GM06990 (cell line): ENCODE measurements at places on chromosomes 1 and 21.

DNA sequence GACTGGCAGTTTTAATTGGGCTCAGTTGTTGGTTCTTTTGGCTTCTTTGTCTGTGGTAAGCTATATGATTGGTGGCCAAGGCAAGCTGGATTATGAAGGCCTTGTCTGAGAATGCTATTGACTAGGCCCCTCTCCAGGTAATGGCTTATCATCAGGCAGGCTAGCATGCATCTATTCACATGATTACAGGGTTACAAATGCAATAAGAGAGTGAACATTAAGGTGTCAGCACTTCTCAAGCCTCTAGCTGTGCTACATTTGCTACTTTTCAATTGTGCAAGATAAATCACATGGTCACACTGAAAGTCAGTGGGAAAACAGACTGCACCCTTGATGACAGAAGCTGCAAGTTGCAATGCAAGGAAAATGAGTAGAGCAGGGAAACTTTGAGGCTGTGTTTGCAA is 550.9 kb upstream of the TMPRSS15 start:
- no peak for DNase-seq

GRCh38 chr1:214006845-214007244 is 19.1 kb downstream of the PROX1 start:
- no peak for DNase-seq

- DNase-seq: no peak
Observed at GRCh38 chr1:40383488-40384412, 10.2 kb downstream of the SMAP2 start.

DNA sequence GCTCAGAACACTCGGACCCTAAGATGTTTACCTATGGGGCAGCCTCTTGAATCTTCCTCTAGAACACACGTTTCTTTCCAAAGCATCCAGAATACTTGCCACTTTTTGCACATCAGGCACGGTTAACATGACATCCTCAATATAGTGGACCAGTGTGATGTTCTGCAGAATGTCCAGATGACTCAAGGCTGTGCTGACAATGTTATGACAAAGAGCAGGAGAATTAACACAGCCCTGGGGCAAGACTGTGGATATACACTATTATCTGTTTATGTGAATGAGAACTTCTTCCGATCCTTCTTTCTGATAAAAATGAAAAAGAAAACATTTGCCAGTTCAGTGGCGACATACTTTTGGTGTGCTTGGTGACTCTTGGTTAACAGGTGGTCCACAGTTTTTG is 154.3 kb downstream of the PDE4B start:
- DNase-seq: no peak

DNA sequence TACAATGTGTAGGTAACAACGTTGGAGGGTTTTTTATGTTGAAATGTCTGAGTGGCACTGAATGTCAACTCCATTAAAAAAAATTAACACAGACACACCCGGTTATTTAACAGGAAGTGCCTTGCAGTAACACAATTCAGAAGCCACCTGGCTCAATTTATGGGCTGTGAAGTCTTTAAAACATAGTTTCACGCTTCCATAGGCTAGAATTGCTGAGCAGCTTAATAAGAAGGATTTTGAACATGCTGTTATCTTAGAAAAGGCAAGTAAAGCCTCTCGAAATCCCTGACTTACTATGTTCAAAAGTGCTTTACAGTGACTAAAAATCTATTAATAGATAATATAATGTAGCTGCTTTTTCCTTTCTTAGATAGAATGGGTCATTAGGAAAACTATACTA is 19.7 kb downstream of the SRSF4 start:
- no peak for DNase-seq

DNA sequence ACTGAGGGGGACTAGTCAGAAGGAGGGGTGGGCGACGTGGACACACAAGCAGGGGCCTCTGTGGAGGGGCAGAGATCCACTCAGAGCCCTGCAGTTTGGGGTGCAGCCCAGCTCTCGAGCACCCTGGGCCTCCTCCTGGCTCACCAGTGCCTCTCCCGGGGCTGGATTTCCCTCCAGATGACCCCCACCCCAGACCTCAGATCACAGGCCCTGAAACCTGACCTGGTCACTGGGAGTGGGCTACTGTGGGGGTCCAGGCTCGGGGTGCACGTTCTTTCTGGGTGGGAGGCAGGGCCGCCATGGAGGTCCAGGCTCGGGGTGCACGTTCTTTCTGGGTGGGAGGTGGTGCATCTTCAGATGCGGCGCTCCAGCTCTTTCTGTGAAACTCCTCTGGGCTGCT is 10.3 kb upstream of the LHX4 start:
- no peak for DNase-seq

DNA sequence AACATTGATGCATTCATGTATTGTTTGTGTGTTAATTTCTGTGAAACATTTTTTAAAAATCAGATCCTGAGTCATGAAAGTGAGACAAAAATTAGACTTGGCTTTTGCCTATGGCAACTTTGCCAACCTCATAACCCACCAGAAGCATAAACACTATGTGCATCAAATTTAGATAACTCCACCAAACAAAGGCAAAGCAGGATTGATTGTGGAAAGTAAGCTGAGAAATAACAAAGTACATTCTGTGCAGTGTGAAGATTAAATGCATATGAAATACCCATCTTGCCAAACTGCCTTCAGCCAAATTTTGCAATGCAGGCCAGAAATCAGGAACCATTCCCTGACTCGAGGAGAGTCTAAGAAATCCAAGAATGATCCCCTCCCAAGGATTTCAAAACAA is 493.4 kb downstream of the AJAP1 start:
- no peak for DNase-seq

DNA sequence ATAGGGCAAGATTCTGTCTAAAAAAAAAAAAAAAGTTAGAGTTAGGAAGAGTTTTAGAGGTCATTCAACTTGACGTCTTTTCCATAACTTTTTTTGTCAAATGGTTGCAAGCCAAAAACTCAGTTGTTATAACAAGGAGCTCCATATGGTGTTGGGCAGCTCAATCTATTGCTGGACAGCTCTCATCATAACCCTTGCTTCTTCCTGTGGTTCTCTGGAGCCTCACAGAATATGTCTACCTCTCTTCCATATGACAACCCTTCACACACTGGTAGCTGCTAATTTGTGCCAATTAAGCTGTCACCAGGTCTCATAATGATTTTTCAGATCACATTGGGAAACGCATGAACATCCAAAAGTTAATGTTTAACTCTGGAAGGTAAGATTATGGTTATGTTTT is 57.8 kb upstream of the SLC16A1 start:
- no peak for DNase-seq

DNA sequence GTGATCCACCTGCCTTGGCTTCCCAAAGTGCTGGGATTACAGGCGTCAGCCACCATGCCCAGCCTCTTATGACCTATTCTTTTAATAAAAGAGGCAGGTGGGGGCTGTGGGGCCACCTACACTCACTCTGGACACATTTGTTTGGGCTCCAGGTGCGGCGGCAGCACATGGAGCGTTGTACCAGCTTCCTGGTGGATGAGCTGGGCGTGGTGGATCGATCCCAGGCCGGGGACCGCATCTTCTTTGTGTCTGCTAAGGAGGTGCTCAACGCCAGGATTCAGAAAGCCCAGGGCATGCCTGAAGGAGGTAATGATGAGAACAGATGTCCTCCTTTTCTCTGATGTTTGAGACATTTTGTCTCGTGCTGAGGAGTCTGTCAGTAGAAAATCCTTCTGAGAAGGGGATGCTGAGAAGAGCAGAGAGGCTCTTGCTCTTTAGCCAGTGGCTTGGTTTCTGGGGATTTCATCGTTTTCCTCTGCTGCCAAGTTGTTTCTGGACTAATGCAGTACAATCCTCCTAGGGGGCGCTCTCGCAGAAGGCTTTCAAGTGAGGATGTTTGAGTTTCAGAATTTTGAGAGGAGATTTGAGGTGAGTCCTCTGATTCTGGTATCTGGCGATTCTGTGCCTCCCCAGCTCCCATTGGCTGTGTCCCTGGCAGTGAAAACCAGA is 17.9 kb upstream of the MIIP start:
- no peak for DNase-seq

GRCh38 chr1:194068446-194069167 is 882.2 kb upstream of the B3GALT2 start:
- DNase-seq: no peak
